CD4-positive, alpha-beta T cell treated with Interleukin-12 subunit alpha and Interleukin-12 subunit beta, for 1 hour (primary cell): ENCODE measurements at places on chromosomes 4 and X.
A peak's percentile ranks its signal among the peaks of the same experiment; 100 is the strongest.

GRCh38 chr4:165177725-165178666 is 29.4 kb upstream of the KLHL2 start:
- no peak for DNase-seq

DNA sequence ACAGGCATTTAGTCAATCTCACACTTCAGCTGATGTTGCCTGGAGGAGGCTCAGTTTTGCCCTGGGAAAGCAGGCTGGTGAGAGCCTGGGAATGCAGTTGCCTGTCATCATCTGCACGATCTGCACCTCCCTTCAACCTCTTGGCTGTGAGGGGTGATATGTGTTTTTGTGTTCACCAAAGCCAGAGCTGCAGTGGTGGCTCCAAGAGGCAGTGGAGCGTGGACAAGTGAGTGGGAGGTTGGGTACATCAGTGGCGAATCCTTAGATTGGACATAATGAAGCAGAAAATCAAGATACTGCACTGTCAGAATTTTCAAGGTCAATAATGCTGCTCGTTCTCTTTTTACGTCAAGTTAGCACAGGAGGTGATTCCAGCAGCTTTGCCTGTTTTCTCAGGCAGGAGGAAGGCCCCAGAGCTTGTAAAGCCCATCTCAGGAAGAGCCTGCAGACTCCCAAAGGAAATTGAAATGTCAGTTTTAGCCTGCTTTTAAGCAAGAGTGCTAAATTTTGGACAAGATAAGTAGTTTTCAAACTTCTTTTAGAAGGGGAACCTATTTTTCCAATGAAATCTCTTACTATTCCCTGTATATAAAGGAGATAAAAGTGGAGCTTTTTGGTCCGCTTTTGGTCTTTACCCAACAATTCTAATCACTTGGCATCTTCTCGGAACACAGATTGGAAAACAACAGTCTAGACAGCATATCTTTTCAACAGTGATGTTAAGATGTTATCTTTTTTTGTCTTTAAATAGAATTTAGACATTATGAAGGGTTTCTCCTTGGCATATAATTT is 92.8 kb downstream of the FRAS1 start:
- DNase-seq = no peak

- no peak for DNase-seq
These were observed 34.6 kb downstream of the CLOCK start for GRCh38 chr4:55512077-55512476.

DNA sequence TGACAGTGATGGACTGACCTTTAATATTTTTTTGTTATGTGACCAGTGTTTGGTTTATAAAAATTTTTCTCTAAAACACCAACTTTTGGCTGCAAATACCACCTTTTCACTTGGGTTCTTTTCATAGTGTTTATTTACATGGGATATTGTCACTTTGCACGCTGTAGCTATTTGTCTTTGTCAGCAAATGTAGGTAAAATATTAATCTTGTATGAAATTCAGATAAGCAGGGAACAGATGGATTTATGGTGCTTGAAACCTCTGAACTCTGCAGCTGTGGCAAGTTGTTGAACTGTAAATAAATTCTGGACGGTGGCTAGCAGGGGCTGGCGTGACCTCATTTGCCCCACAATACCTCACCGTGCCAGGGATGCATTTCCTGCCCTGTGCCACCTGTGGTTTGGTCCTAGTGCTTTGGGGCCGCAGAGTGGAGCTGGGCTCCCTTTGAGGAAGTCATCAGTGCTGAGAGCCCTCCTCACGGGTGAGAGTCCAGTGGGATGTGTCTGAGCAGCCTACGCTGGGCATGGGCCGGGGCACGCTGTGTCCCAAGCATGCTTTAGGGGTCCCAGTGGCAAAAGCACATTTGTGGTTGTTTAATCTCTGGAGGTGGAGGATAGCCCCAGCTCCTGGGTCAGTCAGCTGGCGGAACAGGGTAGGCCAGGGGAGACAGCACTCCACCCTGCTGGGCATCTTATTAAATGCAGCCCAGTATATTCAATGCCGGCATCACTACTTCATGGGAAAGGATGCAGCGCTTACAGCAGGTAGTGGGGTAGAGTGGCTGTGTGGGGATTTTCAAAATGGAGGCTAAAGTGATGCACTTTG is 108.6 kb downstream of the TBL1X start:
- no peak for DNase-seq

DNA sequence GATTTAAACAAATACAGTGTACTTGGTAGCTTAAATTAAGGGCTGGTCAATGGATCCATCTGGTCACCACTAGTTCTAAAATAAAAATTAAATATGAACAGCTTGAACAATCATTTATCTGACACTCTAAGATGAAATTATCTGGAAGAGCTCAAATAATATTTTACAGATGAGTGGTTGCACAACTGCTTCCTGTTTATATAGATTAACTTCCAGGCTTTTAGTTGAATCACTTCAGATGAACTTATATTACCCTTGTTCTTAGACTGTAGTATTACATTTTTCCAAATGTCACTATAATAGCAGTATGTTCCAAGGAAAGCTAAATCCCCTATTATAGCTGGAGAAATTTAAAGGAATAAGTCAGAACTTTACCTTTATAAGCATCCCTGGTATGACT is 92.4 kb upstream of the SMIM10 start:
- DNase-seq = no peak

GRCh38 chrX:68387776-68388175 is 45.5 kb downstream of the OPHN1 start:
- DNase-seq = no peak

DNA sequence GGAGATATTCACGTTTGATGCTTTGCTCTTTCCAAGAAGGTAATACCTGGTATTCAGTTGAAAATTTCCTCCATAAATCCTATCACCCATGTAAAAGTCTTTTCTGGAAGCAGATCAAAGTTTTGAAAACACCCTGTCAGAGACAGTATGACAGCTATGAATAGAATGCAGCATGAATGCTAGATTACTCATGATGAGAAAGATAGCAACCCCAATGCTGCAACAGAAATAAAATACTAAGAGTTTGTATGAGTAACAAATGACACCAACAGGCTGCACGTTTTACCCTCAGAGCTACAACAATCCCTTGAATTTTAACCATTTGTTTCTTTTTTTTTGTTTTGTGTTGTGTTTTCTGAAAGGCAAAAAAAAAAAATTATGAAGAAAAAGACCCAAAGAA is 108.6 kb downstream of the ARHGAP6 start:
- no peak for DNase-seq

DNA sequence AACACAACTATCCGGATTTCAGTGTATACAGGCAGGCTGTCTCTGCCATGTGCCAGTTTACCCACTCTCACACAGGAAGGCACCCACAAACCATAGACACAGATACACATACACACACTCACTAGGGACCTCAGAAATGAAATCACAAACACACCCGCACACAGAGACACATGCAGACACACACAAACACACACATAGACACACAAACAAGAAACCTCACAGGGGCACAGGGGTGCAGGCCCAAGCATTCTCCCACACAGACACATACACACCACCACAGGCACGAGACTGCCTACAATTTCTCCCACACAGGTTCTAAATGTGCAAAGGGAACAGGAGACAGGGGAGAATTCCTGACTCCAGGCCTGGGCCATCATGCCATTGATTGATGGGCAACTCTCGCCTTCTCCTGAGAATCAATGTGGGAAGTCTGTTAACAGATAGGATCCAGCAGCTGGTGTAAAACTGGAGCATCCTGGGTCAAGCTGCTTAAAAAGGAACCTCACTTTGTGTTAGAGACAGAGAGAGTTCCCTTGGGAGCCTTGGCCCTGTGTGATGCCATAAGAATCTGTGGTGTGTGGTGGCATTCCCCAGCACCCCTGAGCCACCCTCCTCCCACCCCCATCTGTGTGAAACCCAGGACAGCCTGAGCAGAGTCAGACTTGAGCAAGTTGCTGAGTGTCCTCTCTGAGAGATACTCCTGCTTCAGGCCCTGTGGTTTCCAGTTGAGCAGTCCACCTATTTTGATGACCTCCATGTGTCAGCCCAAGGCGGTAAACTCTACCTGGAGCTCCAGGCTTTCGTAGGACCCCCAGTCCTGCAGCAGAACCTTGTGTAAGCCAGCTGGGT is 33.9 kb downstream of the NBDY start:
- no peak for DNase-seq

- no peak for DNase-seq
These were observed 443.9 kb downstream of the GPAT3 start for GRCh38 chr4:83979773-83980172.

DNA sequence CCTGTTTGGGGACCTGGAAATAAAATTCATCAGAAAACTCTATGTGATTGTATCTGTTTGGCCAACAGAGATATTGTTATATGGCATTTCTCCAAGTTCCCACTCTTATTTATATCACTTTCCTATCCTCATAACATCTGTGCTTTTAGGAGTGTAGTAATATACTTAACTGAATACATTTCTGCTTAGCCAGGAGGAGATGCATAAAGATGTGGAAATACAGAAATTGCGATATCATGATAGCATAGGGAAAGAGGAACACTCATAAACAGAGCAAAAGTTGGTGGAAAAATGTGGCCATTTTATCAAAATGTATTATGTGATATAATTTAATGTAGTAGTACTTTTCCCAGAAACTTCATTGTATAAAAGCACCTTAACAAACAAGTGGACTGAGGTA is 46.1 kb upstream of the TSPAN7 start:
- no peak for DNase-seq

DNA sequence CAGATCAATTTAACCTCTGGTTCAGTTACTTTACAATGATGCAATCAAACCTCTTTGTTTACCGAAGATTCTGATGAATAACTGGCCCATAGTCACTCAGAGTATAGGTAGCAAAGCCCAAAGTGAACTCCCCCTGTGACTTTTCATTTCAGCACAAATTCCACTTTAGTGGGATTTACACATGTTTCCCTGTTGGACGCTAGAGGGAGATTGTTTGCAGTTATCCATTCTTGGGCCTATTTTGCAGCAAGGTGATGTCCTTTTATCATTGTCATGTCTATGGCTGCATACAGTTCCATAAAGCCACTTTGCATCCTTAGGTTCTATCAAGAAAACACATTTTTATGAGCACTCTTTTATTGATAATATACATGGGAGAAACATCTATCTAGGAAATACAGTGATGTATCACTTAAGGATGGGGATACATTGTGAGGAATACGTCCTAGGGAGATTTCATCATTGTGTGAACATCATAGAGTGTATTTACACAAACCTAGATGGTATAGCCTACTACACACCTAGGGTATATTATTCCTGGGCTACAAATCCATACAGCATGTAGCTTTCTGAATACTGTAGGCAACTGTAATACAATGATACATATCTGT is 14.5 kb upstream of the DKK2 start:
- no peak for DNase-seq

DNA sequence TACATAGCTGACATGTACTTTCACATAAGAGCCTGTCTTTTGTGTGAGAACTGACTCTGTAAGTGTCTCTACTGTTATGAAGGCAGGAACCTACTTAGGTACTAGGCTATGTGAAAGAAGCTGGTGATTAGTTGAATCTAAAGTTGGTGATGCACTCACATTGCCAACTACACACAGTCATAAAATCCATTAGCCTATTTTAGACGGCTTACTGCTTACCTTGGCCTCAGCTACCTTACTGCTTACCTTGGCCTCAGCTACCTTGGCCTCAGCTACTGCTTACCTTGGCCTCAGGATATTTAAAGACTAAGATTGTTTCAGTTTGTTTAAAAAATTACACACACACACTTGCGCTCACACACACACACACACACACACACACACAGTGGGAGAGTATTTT is 549.7 kb downstream of the IL1RAPL1 start:
- no peak for DNase-seq

DNA sequence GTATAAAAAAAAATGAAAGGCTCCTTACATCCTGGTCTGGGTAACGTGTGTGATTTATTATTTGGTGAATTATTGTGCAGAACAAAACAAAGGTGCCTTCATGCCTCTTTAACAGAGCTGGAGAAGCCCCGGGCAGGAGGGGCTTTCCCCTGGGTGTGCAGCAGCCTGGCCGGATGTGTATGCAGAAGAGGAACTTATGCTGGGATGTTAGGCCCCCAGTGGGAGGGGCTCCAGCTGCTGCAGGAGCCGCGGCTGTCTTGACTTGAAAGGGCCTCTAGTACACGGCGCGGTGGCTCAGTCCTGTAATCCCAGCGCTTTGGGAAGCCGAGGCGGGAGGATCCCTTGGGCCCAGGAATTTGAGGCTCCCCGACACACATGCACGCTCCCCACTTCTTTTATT is 16.0 kb downstream of the CCNQ start:
- peak; percentile 72 for DNase-seq

DNA sequence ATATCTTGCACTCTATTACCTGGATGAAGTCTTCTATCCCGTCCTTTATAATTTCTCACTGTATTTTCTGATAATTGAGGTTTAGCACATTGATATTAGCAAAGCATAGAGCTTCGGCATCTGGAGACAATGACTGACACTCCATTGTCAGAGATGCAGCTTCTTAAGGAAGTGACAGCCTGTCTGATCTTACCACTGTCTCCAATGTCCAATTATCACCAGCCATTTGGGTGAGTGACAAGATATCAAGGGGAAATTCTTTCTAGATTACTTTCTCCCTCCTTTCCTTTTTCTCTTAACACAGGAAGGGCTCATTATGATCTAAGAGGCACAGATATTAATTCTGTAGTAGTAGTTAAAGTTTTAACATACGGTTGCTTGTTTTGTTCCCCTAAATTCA is 86.4 kb downstream of the LDB2 start:
- DNase-seq = no peak

DNA sequence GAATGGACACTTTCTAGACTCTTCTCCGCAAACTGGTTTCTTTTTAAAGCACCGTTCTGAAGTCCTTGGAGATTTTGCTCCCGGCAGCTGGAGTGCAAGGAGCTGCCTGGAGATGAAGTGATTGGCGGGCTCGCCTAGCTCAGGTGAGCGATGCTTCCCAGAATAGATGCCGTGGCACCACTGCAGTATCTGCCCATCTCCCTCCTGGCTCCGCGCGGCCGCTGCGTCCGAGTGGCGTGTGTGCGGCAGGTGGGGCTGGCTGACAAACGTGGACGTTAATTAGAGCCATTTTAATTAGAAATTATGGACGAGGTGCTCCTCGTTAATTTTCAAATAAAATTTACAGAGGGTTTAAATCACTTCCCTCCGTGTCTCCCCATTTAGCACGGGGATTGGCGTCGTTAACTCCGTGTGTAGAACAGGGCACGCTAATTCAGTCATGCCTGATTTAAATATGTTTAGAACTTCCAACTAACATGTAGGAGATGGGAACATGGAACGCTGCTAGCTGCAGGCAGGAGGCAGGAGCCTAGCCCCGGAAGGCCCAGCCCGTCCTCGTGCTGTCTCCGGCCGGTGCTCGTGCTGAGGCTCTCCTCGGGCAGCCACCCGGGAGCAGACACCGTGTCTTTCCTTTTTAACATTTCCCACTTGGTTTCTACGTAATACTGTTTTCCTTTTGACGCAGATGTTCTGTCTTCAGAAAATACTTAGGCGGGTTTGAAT is 11.6 kb downstream of the UVSSA start:
- DNase-seq = no peak

- DNase-seq = no peak
These were observed 375.3 kb downstream of the PCDH10 start for GRCh38 chr4:133524369-133524768.

GRCh38 chr4:181204109-181204508 is 1039.1 kb upstream of the TENM3 start:
- DNase-seq = no peak
